ENCODE measurements at places on chromosomes 16 and 17.

- DNase-seq = no peak
Observed at GRCh38 chr17:82361885-82362633, 3.0 kb downstream of the TEX19 start.

- no peak for DNase-seq
Observed at GRCh38 chr16:19722981-19723380, 4.9 kb downstream of the IQCK start.

GRCh38 chr17:14337596-14338079 lies 36.8 kb downstream of the HS3ST3B1 start:
- no peak for DNase-seq

DNA sequence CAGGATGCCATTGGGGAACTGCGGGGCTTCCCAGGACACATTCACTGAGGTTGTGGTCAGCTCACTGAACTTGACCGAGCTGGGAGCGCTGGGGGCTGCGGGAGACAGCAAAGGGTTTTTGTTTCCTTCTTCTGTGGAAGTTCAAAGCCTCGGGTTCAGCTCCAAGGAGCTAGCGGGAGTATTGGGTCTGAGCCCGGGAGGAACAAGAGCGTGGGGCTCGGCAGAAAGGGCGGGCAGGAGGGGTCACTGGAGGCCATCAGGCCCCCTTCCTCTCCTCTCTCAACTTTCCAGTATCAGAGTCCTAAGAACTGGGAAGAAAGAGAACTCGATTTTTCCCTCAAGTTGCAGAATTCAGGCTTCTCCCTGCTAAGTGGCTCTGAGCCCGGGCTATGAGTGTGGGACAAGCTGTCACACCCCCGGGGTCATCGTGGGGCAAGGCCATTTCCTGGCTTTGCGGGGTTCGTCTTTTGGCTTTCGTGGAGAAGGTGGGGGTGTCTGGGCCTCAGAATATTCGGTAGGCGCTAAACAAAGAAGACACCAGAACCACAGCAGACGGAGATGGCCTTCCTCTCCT lies 53.6 kb upstream of the CDC42EP4 start:
- no peak for DNase-seq

GRCh38 chr17:182050-182751 lies 751 bp upstream of the DOC2B start:
- DNase-seq = peak; percentile 25

DNA sequence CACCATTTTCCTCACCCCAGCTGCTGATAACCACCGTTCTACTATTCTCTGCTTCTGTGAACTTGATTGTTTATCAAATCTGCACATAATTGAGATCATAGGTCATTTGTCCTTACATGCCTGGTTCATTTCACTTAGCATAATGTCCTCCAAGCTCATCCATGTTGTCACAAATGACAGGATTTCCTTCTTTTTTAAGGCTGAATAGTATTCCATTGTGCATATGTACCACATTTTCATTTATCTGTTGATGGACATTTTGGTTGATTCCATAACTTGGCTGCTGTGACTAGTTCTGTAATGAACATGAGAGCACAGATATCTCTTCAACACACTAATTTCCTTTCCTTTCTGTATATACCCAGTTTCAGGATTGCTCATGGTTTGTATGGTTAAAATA lies 225.3 kb upstream of the TBX2 start:
- no peak for DNase-seq

DNA sequence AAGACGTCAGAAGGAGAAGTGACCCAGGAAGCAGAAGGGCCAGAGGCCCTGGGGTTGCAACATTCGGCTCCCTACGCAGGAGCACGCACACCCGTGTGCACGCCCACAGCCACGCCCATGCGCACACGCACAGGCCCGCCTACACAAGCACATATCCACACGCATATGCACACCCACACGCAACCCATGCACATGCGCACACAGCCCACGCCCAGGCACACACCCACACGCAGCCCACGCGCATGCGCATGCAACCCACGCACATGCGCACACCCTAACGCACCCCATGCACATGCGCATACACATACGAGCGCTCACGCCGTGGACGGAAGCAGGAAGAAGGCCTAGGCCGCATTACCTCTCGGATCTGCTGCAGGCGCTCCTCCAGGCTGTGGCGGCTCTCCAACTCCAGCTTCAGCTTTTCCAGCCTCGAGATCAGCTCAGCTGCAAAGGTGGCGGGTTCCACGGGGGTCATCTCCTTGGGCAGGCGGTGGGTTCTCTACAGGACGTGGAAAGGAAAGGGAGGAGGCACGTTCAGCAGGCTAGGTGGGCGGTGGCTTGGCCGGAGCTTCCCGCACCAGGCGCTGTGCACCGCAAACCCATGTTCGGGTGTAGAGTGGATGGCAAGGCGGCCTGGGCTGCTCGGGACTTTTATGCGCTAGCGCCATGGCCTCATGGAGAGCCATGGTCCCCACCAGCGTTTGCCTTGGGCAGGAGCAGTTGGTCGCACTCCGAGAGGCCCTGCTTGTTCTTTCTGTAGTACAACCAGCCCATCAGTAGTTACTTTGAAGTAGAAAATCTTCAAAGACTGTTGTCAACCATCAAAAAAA lies 23.4 kb downstream of the AXIN2 start:
- no peak for DNase-seq

- DNase-seq = no peak
Observed at GRCh38 chr17:42287305-42287976, 857 bp upstream of the STAT5A start.

DNA sequence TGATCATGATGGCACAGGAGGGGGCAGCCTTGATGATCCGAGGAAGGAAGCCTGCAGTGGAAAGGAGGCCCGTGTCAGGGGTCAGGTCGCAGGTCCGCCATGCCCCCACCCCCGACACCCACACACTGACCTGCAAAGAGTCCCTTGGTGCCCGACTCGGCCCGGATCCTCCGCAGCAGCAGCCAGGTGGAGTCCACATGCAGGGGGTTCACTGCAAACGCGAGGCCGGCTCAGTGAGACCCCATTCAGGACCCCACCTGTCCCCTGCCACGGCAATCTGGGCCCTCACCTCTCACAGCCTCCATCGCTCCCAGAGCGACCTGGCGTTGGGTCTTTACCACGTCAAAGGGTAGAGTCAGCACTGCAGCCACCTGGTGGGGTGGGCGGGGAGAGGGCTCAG lies 4.6 kb downstream of the SLC25A39 start:
- no peak for DNase-seq

- DNase-seq = no peak
Observed at GRCh38 chr16:59540621-59541020, 806.5 kb upstream of the GOT2 start.

GRCh38 chr16:28538733-28539596 lies at the start of gene NUPR1:
NUPR1 (minus strand) TSS chr16:28538974; CDS start chr16:28538907, 67 bp downstream.
- DNase-seq = peak; percentile 98

DNA sequence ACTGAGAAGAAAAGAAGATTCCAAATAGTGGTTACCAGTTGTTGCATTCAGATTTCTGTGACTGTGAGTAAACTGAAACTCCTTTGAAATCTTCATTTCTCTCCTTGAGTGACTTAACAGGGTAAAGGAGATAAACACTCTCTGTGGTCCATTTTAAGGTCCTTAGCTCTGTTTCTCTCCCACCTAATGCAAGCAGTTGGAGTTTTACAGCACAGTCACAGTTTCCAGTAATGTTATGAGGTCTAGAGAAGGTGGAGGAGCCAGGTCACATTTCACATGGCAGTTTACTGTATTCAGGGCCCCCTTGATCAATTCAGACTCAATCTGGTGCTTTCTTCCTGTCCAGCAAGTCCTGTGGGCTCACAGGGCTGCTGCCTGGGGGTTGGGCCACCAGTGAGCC lies 32.2 kb upstream of the SLC12A3 start:
- no peak for DNase-seq

DNA sequence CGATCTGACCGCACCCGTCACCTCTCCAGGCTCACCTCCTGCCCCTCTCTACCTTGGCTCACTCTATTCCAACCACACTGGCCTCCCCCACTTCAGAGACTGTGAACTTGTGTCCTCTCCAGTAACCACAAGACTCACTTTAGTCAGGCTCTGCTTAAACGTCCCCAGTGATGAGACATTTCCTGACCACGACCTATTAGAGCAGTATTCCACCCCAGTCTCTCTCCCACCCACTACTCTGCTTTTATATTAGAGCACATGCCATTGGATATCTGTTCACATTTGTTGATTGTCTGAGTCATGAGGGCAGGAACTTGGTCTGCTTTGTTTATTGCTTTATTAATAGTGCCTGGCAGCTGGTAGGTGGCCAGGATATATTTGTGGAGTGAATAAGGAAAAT lies 20.1 kb downstream of the COX11 start:
- DNase-seq = no peak

DNA sequence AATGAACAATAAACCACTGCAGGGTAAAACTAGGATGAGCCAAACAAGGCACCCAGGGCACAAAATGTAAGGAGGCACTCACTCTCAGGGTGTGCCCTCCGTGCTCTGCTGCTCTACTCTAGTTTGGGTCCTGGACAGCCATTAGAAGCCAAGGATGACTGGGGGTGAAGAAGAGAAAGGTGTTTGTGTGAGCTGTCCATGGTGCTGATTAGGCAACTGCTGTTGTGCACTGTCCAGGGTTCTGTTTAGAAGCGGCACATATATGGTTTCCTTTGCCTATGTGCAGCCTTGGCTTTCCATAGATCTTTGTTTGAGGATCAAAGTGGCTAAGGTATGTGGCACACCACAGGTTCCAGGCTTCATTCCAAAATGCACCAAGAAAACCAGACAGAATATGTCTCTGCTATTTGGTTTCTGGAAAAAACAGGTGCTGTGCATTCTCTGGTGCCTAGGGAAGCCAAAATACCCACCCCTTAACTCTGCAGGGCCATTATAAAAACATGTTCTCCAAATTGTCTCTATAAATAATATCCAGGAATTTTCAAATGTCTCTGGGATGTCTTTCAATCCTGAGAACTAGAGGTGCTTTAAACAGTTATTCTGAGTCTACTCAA lies 123.5 kb downstream of the CBLN1 start:
- no peak for DNase-seq

- no peak for DNase-seq
Observed at GRCh38 chr16:67447508-67448076, 16.7 kb downstream of the HSD11B2 start.

DNA sequence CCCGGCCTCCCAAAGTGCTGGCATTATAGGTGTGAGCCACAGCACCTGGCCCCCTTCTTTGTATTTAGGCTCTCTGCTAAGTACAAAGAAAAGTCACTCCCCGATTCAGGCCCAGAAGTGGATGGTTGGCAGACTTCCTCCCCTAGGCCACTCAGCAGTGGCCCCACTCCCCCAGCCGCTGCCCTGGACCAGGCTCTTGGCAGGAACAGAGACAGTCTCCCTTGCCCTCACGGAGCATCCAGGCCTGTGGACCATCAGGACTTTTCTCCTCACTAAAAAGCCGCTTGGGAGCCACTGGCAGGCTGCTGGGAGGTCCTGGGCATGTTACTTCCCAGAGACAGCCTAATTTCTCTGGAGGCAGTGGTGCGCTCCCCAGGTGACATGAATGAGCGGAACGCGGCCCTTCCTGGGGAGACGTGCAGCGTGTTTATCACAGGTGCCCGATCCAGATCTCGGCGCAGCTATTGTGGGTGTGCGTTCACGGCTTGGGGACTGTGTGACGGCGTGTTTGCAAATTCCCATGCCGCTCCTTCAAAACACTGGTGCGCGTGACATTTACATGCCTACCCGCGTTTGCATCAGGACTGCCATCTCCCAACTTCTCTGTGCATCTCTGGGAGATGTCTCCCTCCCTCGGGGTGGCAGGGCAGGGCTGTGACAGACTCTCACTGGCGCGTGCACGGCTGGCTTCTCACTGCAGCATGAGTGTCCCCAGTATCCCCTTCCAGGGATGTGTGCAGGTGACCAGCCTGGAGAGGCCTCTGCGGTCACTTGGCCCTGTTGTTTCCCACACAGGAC lies 16.6 kb downstream of the WSCD1 start:
- DNase-seq = no peak

- no peak for DNase-seq
Observed at GRCh38 chr17:9107527-9107926, 86.2 kb downstream of the NTN1 start.

- DNase-seq = no peak
Observed at GRCh38 chr16:11082108-11082859, 137.9 kb downstream of the CLEC16A start.

DNA sequence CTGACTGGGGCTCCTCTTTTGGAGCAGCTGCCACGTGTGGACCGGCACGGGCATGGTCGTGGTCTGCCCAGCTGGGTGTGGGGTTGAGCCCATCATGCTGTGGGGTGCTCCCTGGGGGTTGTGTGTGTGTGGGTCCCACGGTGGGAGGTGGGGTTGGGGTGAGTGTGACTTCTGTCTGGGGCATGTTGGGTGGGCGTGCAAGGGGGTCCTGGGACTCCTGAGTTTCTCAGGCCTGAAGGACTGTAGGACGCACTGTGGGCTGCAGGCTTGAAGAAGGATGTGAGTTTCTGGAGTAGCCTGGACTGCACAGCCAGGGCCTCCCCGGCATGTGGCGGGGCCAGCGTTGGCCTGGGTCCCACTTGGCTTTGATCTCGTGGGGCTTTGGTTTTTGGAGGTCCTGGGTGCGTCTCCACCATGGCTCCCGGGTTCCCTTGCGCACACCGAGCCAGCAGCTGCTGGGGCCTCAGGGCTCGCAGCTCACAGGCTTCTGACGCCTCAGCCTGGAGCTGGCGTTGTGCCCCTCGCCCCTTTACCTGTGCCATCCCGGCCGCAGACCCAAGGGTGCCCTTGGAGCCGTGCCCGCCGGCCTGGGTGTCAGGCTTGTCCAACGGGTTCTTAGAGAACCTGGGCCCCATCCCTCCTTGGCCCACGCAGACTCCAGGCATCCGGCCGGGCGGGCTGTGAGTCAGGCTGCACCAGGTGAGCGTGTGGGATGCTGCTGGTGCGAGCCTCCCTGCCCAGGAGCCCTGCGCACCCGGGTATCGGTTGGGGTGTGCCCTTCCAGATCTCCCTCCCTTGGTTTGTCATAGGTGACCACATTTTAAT lies 34.4 kb upstream of the ZNF750 start:
- DNase-seq = peak; percentile 88

DNA sequence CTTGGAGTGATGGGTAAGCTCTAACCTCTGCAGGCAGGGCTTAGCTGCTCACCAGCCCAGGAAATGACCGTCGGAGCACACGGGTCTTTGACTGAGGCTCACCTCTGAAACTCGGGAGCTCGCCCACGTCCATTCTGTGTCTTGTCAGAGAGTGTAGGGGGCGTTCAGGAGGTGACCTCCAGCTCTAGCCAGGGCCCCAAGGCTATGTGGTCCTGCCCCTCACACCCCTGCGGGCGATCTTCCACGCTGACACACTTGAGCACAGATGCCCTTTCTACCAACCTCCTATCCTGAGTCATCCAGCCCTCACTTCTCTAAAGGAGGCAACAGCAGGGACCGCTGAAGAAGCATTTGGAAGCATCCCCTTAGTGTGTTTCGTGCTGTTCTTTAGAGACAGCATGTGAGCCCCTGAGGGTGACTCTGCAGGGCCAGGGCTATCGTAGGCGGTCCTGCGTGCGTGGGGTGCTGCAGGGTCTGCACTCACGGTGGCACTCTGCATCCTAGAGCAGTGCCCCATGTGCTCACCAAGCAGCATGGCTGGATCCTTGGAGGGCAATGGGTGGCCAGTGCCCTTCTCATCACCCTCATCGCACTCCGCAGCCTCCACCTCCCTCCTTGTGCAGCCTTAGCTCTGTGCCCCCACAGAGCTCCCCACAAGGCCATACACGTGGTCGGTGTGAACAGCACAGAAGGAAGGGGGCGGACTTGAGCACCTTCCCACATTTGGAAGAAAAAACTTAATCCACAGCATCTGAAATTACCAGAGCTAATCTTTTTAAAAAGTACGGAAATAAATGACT lies 33.8 kb downstream of the SLC47A1 start:
- DNase-seq = no peak

- DNase-seq = no peak
Observed at GRCh38 chr16:85534536-85535351, 78.4 kb upstream of the GSE1 start.

Measured in breast epithelium (tissue), 4 donors.